Activated B cell treated with CpG ODN at 0.5 μM for 24 hours (primary cell): ENCODE measurements at places on chromosomes 7 and 10. TPM values are rescaled to one million over a fixed set of nuclear protein-coding genes. Genes with fewer than 3 reads are reported as not detected.

DNA sequence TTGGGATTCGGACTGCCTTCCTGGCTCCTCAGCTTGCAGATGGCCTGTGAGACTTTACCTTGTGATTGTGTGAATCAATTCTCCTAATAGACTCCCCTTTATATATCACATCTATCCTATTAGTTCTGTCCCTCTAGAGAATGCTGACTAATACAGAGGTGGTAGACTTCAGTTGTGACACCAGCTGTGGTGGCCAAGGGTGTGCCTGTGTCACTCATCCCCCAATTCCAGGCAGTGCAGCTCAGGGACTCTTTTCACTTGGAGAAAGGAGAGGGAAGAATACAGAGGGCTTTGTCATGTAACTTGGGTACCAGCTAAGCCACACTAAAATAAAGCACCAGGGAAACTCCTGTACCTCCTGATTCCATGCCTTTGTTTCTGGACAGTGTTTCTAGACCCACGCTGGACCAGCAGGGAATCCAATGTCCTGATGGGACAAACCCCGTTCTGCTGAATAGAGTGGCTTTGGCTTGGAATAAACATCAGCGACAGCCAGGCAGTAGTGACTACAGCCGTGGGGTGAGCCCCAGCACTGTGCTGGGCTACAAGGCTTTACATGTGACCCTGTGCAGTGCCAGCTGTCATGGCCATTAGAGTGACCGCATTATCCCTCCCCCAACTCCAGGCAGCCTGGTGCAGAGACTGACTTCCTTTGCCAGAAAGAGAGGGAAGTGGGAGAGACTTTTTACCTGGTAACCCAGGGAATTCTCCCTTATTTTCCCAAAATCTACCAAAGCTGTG, 233.6 kb downstream of the ANK3 start:
- no peak overlapping the region for H3K27ac ChIP-seq
- no peak for DNase-seq
- H3K36me3 ChIP-seq: peaks cover 10% of the 10 kb centered on the region

DNA sequence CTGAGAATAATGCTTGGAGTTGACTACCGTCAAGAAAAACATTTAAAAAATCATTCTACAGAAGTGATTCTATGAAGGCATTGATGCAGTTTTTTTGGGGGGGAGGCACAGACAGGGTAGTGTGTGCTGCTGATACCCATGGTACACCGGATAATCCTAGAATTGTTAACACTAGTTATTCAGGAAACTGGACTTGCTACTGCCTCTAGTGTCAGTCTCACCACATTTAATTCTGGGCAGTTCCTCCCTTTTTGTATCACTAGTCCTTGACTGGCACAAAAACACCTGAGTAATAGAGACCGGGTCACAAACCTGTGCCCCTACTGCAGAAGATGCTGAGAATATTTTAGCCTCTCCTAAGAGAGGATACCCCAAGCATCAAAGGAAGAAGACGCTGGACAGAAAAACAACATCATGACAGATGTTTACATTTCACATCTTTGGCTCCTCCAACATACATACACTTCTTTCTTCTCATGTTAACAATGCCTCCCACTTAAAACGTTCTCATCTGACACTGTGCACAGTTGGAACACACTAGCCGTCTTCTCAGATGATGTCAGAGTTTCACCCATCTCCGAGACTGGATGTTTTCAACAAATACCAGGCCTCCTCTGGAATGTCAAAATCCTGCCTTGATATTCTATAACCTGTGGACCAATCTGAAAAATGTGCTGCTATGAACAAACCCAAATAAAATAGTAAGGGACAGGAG, 13.1 kb upstream of the TCAF1 start:
- no peak overlapping the region for H3K4me3 ChIP-seq
- H3K27ac ChIP-seq: no peak overlapping the region
- H3K27me3 ChIP-seq: peaks cover 30% of the 10 kb centered on the region

DNA sequence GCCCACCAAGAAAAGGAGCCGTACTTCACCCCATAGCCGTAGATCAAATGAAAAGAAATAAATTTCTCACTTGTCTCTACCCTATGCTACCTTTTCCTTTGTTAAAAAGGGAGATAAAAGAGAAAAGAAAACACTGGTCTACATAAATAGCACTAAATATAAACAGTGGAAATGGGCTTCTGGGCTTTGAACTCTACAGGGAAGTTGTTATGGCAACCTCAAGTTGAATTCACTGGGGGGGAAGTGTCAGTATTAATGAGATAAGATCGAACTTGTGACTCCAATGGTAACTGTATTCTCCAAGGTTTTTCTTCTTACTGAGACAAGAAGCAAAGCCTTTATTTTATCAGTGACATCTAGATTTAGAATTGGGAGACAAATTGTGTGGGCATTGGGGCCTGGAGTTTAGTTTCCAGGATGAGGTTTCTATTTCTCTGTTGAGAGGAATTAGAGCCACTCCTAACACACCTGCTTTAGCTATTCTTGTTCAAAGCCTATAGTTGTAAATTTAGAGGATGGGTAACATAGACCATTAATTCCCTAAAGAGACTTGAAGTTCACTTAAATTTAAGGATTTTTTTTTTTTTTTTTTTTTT, 604.3 kb upstream of the GALNT17 start:
- peaks cover 12% of the 10 kb centered on the region for H3K36me3 ChIP-seq
- no peaks in the 10 kb centered on the region for H3K27me3 ChIP-seq
- H3K27ac ChIP-seq: no peak overlapping the region
- H3K4me1 ChIP-seq: no peaks in the 10 kb centered on the region
- no peak overlapping the region for H3K4me3 ChIP-seq

- no peaks in the 10 kb centered on the region for H3K27me3 ChIP-seq
- DNase-seq: no peak
- no peak overlapping the region for H3K4me3 ChIP-seq
- H3K27ac ChIP-seq: no peak overlapping the region
- H3K4me1 ChIP-seq: no peaks in the 10 kb centered on the region
Measured at GRCh38 chr7:23422909-23423308, 47.4 kb downstream of the IGF2BP3 start.

GRCh38 chr10:121436630-121437341, 161.5 kb downstream of the FGFR2 start:
- no peak overlapping the region for H3K4me3 ChIP-seq
- no peak for DNase-seq
- no peak overlapping the region for H3K27ac ChIP-seq
- no peaks in the 10 kb centered on the region for H3K4me1 ChIP-seq
- no peaks in the 10 kb centered on the region for H3K27me3 ChIP-seq

SLC26A3 gene
- not detected in 2 replicates for total RNA-seq
